ENCODE measurements at places on chromosomes 1 and 21. TPM values are rescaled to one million over a fixed set of nuclear protein-coding genes. Genes with fewer than 3 reads are reported as not detected.

CHI3L1 gene
- total RNA-seq = 0.13 TPM

EPHA2 gene
- 3.3 TPM for total RNA-seq

SMPDL3B gene
- total RNA-seq = 0.09 TPM

DPYD gene
- total RNA-seq = 14.7 TPM

ANXA9 gene
- total RNA-seq = 0.04 TPM

HPCAL4 gene
- 1.8 TPM for total RNA-seq

KCNE2 gene
- total RNA-seq = 0.22 TPM

FOXO6 gene
- 3.5 TPM for total RNA-seq

LCE4A gene
- total RNA-seq = not detected

XCL2 gene
- 0.35 TPM for total RNA-seq

NPPB gene
- not detected for total RNA-seq

CDKN2C gene
- 10.9 TPM for total RNA-seq
